ENCODE measurements at places on chromosomes 6 and 20. TPM values are rescaled to one million over a fixed set of nuclear protein-coding genes. Genes with fewer than 3 reads are reported as not detected.

GRCh38 chr20:415820-416322, 7.8 kb downstream of the RBCK1 start:
- DNase-seq, result no peak

Gene HLA-DOB
- total RNA-seq, result 0.88 TPM

GRCh38 chr20:2005359-2005758, 11.5 kb upstream of the PDYN start:
- no peak for DNase-seq

- DNase-seq, result no peak
Observed at GRCh38 chr6:143335865-143336264, 114.6 kb downstream of the ADAT2 start.

DNA sequence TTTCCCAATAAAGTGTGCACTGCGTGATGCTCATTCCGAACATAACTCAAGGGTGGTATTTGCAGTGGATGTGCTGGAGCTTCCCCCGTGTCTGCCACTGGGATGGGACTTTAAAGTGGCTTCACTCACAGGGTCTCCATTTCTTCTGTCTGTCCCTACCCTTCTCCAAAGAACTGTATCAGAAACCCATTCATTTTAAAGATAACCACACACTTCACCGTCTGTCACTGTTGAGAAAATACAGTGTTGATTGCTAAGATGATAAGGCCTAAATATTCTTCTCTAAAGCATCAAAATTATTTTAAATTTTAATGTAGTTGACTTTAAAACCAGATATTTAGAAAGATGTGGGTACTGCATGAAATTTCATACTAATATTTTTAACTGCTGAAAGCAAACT, 161.4 kb downstream of the TMEM242 start:
- no peak for DNase-seq

GRCh38 chr20:37406010-37406998, 60.4 kb downstream of the SRC start:
- DNase-seq, result no peak

DNA sequence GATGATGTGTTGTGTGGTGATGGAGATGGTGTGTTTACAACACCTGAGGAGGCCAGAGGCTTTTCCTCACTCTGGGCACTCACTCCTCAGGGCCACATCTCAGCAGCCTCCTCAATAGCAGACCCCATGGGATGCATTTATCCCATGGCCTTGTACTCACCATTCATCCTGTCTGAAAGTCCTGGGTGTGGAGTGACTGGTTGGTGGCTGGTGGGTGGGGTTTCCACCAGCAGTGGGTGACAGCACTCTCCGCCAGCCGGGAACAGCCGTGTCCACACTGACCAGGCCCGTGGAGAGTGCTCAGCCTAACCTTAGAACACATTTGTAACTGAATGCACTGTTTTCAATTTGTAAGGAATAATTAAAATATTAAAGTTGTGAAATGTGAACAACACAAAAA, 163.4 kb upstream of the AFDN start:
- no peak for DNase-seq

DNA sequence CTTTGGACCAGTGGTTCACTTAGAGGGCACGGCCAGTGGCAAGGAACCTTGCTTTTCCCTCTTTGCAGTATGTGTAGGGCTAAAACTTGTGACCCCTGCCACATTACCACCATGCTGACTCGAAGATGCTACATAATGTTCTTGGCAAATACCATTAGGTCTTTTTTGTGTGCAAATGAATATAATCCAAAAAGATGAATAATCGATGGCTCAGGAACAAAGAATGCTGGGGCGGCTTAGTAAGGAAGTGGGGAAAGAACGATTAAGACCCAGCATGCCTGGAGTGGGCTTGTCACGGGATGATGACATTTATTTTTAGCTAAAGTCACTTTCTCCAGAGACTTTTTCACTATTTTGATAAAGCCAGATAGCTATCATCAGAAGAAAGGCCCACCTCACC, 23.1 kb downstream of the CMTR1 start:
- no peak for DNase-seq

DNA sequence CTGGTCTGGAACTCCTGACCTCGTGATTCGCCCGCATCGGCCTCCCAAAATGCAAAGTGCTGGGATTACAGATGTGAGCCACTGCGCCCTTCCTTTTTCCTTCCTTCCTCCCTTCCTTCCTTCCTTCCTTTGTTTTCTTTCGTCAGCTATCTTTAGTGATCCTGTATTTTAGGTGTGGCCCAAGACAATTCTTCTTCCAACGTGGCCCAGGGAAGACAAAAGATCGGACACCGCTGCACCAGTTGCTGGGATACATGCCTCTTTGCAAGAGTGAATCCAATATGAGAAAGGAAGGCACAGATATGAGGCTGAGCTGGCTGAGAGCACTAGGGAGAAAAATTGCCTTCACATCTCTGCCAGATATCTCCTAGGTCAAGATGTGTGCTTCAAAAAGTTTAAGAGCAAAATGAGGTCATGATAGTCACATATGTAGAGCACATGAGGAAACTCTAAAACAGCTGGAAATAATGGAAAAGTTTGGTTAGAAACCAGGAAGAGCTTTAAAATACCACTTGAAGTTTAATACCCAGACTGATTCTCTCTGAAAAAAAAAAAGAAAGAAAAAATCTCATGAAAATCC, 41.8 kb downstream of the OR2B2 start:
- no peak for DNase-seq

GRCh38 chr20:44081476-44081875, 105.5 kb downstream of the JPH2 start:
- DNase-seq, result no peak

DNA sequence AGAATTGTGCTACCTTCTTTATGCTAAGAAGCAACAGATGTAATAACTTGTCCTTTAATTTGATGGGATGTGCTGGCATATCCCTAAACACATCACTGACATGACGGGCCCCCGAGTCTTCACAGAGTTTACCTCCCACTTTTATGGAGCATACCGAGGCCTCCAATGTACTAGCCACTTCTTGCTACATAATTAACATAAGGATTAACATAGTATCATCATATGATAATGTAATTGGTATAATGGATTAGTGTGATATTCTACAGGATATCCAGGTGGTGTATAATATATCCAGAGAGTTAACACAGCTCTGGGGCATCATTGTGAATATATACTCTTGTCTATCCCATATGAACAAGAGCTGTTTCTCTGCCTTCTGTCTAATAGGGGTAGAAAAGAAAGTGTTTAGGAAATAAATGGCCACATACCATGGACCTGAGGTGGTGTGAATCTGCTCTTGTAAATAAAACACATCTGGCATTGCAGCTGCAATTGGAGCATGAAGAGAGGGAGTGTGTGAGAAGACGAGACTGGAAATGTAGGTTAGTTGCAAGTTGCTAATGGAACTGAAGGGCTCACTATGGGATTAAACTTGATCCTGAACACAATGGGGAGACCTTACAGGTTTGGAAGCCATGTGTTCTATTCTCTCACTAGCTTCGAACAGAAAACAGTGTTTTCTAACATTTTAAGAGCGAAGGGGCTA, 102.3 kb downstream of the IYD start:
- DNase-seq, result no peak

DNA sequence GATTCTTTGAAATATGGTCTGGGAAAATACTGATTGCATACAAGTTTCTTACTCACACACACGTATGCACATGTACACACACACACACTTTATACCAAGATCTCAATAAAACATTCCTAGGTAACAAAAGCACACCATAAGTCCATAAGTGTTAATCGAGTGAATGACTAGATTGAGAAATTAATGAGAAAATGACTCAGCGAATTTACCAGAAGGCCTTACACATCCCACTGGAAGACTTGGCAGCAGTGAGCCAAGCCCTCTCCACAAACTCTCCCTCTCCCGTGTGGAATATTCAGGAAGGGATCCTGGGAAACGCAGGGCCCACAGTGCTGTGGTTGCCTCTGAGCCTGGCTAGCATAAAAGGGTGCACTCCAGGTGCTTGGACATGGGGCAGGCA, 227.2 kb downstream of the LY86 start:
- no peak for DNase-seq

GRCh38 chr20:4444404-4444803, 277.3 kb upstream of the PRND start:
- DNase-seq, result no peak

DNA sequence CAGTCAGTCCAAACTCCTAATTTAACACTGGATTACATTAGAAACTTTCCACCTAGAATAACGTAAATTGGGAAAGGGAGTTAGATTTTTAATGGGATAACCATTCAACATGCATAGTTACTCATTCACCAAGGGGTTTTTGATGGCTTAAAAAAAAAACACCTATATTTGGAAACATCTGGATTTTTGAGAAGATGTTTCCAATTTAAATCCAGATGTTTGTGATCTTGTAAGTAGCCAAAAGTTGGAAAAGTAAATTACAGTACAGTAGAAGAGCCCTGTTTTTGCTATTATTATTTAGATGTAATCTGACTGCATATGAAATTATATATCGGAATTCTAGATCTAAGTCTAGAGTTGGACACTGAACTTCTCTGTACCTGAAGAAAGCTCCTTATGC, 478.2 kb downstream of the CD83 start:
- DNase-seq, result no peak

DNA sequence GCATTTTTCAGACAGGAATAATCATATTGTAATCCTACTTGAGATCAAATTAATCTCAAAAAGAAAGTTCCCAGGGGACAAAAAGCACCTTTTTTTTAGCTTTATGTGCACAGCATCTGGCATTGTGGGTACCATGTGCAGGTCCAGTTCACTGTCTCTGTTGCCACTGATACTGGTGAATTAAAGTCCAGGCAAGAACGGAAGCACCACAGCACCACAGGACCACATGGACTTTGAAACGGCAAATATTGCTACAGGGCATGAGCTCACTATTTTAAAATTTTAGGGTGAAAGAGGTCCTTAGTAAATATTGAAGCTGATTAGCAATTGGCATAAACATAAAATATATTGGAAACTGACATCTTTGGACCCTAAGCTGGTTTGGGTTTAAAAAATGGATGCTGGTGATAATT, 709.0 kb downstream of the EPM2A start:
- DNase-seq, result no peak

DNA sequence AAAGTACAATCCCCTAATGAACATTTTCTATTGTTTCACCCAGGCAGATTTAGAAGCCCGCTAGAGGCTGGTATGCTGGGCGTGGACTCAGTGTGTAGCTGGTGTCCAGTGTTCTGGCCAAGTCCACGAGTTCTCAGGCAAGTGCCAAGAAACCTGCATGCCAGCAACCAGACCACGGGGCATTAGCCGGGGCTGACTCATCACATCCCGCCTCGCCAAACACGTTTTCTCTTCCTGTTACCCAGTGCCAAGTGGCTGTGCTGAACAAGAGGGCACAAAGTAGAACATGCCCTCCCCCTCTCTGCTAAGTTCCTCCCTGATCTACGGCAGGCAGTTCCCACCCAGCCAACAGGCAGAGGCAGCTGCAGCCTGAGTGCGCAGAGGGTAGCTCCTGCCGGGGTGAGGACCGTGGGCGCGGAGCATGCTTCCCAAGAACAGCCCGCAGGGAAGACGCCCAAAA, 29.6 kb downstream of the RAMACL start:
- no peak for DNase-seq

Gene HTR1E
- total RNA-seq, result 0.52 TPM

Gene DEFB124
- not detected for total RNA-seq

DNA sequence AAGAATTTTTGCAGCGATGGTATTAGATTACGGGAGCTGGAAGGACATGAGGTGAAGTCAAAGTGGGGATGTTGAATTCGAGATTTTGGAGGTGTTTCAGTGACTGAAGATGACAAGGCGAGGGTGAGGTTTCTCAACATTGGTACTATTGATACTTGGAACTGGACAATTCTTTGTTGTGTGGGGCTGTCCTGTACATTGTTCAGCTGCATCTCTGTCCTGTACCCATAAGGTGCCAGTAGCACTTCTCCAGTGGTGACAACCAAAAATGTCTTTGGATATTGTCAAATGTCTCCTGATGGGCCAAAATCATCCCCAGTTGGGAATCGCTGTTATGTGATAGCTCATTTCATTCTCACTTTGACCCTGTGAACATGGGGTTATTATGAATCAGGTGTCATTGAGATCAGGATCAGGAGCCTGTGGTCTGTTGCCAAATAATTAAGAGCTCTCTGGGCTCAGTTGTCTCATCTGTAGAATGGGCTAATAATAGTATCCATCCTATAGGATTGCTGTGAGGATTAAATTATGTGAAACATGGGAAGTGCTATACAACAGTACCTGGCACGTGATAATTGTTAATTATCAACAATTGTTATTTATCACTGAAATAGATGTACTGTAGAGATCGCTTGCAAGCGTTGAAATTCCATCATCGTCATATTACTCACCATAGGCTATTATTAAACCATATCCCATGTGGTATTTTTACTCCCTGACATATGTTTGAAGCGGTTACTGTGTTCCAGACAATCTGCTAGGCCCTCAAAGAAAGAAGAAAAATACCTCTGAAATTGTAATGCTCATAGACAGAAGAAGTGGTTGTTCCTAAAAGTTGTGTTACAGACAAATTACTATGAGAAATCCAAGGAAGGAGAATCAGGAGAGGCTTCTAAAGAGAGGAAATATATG, 48.5 kb upstream of the TTPAL start:
- DNase-seq, result no peak

- no peak for DNase-seq
Observed at GRCh38 chr6:73340048-73340447, 14.0 kb downstream of the DPPA5 start.

DNA sequence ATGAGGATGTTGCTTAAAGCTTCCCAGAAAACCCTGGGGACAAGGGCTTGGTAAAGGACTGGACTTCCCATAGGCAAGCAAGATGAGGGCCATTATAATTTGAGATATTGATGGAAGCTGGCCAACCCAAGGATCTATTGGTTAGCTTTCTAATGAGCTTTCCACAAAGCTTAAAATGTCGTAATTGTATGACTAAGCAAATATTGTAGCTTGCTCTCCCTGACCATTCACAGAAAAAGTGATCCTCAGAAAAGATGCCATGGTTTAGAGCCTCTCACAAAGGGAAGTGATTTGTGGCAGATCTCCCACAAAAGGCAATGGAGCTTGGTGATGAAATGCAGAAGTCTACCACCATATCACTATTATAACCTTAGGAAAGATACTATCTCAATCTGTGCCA, 13.6 kb downstream of the IL17F start:
- DNase-seq, result no peak

DNA sequence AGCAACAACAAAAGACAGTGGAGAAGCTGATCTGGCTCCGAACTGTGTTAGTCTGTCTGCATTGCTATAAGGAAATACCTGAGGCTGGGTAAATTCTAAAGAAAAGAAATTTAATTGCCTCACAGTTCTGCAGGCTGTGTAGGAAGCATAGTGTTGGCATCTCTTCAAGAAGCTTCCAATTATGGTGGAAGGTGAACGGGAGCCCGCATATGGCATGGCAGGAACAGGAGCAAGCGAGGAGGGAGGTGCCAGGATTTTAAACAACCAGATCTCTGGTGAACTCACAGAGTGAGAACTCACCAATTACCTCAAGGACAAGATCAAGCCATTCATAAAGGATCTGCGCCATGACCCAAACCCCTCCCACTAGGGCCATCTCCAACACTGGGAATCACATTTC, 293.5 kb downstream of the SMOC2 start:
- no peak for DNase-seq

GRCh38 chr20:48823960-48824498, 3.8 kb downstream of the PREX1 start:
- no peak for DNase-seq

Gene TBXT
- 0.85 TPM for total RNA-seq

- no peak for DNase-seq
Observed at GRCh38 chr20:37764333-37764935, 70.6 kb downstream of the CTNNBL1 start.

GRCh38 chr6:131600716-131601115, 27.3 kb downstream of the MED23 start:
- DNase-seq, result no peak

Measured in type B pancreatic cell (in vitro differentiated cells).